NCI-H82 (cell line): ENCODE measurements at places on chromosomes 13 and 19.

DNA sequence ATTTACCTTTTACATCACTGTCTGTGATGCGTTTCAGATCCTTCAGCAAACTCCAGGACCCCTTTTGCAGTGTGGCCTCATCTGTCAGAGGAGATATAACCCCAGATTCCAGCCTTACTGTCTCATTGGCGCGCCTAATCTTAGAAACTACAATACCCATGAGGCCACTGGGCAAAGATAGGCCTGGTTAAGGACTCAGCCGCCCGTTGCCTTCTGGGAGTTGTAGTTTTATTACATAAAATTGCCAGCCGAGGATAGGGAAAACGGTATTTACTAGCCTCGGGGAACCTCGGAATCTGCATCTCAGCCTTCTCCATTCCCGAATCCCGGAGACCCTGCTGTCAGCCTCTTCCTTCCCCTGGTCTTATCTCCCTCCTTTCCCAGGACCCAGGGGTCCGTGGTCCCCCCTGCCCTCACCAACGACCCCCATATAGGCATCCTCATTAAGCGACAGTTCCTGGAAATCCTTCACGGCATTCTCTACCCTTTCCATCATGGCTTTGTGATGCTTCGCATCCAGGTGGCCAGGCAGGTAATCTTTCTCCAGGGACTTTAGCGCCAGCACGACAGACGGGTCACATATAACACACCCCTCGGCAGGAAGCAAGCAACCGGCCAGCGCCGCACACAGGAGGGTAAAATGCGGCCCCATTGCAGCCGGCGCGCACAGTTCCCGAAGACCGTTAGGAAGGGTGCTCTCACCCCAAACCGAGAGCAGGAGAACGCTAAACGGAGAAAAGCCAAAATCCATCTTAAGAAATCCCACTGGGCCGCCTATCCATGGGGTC lies 1.3 kb downstream of the IZUMO1 start:
- DNase-seq, result peak; percentile 90

DNA sequence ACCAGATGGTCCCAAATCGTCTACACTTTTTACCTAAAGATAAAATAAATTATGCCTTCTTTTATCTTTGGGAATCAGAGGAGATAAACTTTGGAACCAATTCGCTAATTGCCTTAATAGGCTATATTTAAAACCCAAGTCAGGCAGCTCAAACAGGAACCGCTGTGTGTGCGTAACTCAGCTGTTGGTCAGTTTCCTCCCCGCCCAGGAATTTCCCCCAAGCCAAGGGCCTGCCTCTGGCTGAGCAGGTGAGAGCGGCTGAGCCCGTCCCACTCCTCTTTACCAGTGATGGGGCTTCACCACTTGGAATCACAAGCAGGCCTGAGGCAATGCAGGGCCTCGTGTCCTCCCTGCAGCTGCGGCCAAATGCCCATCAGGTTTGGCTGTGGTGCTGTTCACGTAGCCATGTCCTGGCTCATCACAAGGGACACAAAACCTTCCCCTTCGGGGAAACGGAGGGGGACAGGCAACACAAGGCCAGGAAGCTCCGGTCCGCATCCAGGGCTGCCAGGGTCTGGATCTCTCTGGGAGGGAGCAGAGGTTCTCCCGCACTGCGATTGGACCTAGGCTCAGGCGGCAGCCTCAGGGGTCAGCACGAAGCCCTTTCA lies 503 bp upstream of the SLC7A9 start:
- DNase-seq, result no peak

DNA sequence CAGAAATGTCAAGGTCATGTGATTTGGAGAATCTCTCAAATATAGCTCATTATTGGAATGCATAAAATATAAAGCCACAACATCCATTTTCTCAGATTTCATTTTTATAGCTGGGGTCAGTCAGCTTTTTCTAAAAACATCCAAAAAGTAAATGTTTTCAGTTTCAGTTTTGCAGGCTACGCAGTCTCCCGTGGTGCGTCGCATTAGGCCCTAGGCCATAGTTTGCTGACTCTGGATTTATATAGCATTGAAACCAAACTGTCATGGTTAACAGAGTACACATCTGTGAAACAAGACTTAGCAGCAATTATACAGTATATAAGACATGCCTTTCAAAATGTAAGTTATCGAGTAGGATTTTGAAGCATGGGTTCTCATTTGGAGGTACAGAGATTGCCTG lies 140.0 kb downstream of the IRS2 start:
- DNase-seq, result no peak

- peak; percentile 76 for DNase-seq
Observed at GRCh38 chr19:14048443-14049153, 13.3 kb downstream of the PALM3 start.

DNA sequence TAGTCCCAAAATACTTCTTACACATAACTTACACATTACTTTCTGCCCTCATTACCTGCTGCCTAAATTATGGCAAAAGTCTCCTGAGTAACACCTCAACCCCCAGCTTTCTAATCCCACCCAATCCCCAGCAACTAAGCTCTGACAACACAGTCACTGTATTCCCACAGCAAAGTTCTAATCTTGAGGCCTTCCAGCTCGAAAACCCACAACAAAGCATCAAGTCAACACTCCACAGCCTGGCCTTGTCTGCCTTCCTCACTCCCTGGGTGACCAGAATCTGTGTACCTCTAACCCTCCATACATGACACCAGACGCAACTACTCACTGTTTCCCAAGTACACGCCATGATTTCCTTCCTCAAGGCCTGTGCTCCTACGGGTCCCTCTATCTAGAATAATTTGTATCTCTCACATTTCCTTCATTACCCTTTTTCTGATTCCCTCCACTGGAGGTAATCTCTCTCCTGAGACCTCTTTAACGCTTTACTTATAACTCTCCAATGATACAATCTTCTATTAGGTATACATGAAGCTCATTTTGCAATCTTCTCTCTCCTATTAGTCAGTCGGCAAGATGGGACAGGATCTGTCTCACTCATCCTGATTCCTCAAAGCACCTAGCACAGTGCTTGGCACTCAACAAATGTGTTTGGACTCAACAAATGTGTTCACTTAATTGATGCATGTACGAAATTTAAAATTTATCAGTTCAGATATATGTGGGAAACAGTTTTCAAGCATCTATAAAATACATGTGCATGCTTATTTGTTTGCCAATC lies 87.6 kb upstream of the DOCK9 start:
- DNase-seq, result peak; percentile 85

DNA sequence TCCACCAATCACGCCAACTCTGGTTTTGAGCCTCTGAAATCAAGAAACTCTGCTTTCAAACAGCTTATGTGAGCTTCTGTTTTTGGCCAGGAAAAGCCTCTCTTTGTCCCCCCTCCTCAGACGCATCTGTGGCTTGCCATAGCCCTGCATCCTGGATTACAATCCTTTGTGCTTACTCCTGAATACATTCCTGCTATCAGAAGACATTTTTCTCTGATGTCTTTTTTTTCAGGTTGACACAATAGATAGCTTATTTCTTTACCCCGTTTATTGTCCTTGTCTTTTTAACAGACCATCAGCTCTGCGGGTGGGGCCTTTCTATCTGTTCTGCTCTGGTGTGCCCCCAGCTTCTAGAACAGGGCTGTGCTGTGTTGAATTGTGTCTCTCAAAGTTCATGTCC lies 11.0 kb downstream of the PNMA8B start:
- no peak for DNase-seq

- DNase-seq, result peak; percentile 90
Observed at GRCh38 chr19:56252699-56253422, 19.7 kb upstream of the EDDM13 start.

- DNase-seq, result peak; percentile 62
Observed at GRCh38 chr19:47020992-47021496, 1.4 kb downstream of the NPAS1 start.

- DNase-seq, result no peak
Observed at GRCh38 chr19:40808497-40808896, 9.5 kb downstream of the EGLN2 start.

DNA sequence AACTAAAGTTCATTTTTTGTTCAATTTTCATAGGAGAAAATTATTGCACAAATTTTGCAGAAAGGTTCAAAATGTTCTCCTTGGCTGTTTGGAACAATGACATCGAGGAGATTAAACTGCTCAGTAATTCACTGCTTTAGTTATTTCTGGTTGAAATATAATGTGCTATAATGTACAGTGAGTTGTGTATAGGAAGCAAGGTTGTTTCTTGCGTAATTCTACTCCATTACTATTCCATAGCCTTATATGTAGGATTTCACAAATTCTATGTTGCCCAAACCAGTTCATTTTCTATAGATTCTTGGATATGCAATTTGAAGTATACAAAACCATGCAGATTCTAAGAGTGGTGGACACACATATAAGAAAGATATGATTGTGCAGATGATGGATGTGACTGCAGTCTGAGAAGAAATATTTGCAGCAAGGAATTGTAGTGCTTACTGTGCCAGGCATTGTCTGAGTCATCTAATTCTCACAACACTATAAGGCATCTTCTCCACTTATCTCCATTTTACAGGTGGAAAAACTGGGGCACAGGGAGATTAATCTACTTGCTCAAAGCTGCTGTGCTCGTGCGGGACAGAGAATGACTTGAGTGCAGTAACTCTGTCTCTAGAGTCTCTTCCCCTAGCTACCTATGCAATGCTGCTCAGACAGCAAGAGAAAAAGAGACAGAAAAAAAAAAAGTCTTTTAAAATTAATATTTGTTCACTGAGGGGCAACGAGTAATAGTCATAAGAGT lies 515.5 kb downstream of the MYO16 start:
- DNase-seq, result no peak

- peak; percentile 92 for DNase-seq
Observed at GRCh38 chr19:17576758-17577456, 21.5 kb downstream of the COLGALT1 start.

GRCh38 chr19:13872695-13873389 lies 4.1 kb upstream of the NANOS3 start:
- no peak for DNase-seq

GRCh38 chr19:58538257-58539168 lies 5.4 kb upstream of the TRIM28 start:
- peak; percentile 94 for DNase-seq

DNA sequence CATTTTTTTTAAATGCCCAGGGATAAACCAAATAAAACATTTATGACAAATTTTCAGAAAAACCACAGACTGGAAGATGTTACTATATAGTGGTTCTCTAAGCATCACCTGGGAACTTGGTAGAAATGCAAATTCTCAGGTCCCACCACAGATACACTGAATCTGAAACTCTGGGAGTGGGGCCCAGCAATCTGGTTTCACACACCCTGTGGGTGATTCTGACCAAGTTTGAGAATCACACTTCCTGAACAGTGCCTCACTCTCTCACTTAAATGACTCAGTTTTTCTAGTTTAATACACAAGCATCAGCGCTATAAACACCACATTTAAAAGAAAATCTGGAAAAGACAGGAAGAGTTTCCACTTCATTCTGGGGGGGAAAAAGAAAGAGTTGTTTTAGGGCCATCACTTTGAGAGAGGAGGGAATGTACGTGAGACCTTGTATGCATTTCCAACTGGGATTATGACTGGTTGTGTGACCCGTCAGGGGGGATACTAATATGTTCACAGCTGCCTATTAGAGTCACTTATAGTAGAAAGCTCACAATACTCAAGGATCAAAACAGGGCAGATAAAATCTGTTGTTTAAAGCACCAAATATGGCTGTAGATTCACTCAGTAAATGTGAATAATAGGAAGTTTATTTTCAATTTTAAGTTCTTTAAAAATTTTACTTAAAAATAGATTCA lies 567.7 kb downstream of the GPC6 start:
- no peak for DNase-seq

- DNase-seq, result no peak
Observed at GRCh38 chr19:7527516-7528191, 5.2 kb downstream of the MCOLN1 start.

GRCh38 chr19:4403005-4403761 lies 743 bp downstream of the CHAF1A start:
- DNase-seq, result peak; percentile 31

DNA sequence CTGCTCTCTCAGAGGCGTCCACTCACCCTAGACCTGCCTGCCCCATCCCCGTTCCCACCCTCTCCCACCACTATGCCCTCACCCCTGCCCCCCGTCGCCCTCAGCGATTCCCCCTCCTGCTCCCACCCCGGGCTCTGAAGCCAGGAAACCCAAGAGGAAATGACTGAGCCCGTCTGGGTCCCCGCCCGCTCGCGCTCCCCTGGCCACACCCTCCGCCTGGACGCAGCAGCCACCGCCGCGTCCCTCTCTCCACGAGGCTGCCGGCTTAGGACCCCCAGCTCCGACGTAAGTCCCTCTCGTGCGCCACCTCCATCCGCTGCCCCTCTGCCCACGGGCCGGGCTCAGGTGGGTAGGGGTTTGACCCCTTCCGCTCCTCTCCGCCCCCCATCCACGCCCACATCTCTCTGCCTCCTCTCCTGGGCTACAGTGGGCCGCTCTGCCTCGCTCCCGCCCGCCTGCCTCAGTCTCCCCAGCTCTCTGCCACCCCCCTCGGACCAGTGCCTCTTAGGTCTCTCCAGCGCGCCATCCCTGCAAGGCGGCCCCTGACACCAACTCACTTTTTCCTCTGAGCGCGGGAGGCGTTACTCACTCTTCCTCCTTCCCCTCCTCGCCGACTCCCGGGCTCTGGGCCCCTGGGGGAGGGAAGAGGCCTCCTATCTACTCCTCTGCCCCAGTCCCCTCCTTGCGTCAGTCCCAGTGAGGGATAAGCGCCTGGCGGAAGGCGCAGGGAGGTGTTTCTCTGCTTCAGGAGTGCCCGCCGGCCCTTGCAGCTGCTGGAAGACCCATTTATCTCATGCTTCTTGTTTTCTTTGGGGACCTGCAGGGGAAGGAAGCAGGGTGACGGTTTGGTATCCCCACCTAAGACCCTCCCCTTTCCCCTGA lies at the start of gene FXYD5:
Gene FXYD5, plus strand, starts transcription at position 211 of the 882 bp plus-strand sequence. CDS start 816 bp downstream, outside the sequence.
- DNase-seq, result peak; percentile 68

- DNase-seq, result no peak
Observed at GRCh38 chr19:12287958-12288500, 6.7 kb downstream of the ZNF44 start.

DNA sequence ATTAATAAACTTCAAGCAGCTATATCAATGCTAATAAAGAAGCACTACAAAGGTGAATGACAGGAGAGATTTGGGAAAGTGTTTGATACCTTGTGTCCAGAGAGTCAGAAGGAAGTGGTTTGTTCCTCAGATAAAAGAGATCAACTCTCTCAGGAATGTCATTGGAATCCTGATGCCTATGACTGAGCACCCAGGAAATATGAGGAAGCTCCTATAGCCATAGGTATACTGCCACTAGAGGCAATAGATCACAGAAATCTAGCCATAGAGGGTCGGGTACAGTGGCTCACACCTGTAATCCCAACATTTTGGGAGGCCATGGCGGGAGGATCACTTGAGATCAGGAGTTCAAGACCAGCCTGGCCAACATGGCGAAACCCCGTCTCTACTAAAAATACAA lies 612.6 kb downstream of the DACH1 start:
- DNase-seq, result no peak

GRCh38 chr13:40149611-40150274 lies 494.3 kb downstream of the COG6 start:
- no peak for DNase-seq

DNA sequence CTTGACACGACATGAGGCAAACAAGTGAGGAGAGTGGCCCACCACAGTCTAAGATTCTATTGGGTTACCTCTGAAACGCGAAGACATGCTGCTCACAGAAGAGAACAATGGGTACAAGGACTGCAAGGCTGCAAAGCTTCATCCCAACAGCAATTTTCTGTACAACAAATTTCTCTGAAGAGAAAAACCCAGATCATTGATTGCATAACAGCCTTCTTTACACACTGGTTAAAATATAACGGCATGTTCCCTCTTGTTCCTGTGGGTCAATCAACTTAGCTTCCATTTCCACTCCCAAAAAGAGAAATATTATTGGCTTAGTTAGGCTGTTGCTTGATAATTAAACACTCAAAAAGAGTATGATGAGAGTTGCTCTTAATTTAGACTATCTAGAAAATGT lies at the start of gene CPB2:
Gene CPB2, minus strand, starts transcription at position 166 of the 400 bp plus-strand sequence. Its CDS starts 24 bp downstream, at position 142.
- DNase-seq, result no peak
